ENCODE measurements at places on chromosomes 11 and 22.

DNA sequence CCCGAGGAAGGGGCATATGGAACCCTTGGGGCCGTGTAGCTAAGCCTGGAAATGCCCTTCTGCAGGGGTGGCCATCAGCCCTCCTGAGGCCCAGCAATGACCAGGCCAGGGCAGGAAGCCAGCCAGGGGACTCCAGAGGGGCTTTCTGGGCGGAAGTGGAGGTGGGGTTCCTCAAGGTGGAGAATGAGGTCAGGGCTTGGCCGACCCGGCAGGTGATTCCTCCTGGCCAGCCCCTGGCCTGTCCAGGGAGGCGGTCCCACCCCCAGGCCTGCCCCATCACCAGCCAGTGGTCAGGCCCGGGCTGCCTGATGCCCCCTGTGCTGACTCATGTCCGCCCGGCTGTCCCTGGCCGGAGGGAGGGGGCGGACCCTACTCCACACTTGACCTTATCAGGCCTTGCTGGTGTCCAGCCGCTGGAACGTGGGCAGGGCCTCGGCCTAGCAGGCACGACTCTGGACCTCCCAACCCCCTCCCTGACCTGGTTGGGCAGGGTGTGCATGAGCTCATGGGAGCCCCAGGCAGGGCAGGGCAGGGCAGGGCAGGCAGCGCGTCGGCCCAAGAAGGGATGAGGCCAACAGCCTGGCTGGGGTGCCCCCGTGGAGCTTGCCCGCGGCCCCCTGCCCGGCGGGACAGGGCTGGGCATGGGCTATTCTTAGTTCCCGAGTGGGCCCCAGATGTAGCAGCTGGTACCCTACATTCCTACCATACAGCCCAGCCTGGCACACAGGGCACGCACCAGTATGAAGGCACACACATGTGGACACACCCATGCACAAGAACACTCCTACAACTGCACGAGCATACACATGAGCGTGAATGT lies 35.9 kb downstream of the RPL3 start:
- no peak for DNase-seq

DNA sequence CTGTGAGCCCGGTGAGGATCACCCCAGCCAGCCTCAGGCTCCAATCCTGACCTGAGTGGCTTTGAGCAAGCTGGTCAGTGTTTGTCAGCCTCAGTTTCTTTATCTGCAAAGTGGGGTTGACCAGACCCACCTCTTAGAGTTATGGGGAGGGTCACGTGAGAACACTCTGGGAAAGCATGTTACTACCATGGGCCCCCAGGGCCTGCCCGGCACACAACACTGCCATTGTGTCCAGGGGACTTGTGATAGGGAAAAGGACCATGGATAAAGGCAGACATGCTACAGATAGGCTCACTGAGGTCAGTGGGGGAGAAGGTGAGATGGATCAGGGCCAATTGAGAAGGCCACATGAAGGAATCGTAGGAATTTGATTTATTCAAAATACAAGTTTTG lies 32.1 kb upstream of the SUSD2 start:
- no peak for DNase-seq

GRCh38 chr22:18104566-18104965 lies 6.0 kb upstream of the TUBA8 start:
- no peak for DNase-seq

- DNase-seq, result peak; percentile 56
Observed at GRCh38 chr22:38214302-38215056, 12.7 kb downstream of the MAFF start.

GRCh38 chr22:32246166-32246565 lies 9.0 kb downstream of the SLC5A4 start:
- no peak for DNase-seq

GRCh38 chr11:55920537-55920936 lies 6.2 kb upstream of the OR5W2 start:
- DNase-seq, result no peak

DNA sequence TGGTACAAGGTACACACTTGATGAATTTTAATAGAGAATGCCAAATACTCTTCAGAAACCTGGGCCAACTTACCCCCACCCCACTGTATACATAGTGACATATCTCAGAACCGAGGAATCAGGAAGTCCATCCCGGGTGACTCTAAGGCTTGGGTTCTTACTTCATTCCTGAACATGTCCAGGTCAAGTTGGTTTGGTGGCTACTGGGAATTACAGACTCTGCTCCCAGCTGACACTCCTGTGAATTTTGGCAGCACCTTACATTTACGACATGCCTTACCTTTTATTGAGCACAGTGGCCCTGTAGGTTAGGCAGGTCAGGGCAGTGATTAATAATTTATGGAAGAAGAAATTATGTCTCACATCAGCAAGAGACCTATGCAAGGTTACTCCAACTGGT lies 70.1 kb upstream of the LDLRAD3 start:
- no peak for DNase-seq

- no peak for DNase-seq
Observed at GRCh38 chr11:57474017-57474802, 13.9 kb downstream of the RTN4RL2 start.

- no peak for DNase-seq
Observed at GRCh38 chr22:30241576-30242371, 4.8 kb downstream of the LIF start.

- peak; percentile 32 for DNase-seq
Observed at GRCh38 chr22:17867160-17867785, 93.0 kb upstream of the BID start.

DNA sequence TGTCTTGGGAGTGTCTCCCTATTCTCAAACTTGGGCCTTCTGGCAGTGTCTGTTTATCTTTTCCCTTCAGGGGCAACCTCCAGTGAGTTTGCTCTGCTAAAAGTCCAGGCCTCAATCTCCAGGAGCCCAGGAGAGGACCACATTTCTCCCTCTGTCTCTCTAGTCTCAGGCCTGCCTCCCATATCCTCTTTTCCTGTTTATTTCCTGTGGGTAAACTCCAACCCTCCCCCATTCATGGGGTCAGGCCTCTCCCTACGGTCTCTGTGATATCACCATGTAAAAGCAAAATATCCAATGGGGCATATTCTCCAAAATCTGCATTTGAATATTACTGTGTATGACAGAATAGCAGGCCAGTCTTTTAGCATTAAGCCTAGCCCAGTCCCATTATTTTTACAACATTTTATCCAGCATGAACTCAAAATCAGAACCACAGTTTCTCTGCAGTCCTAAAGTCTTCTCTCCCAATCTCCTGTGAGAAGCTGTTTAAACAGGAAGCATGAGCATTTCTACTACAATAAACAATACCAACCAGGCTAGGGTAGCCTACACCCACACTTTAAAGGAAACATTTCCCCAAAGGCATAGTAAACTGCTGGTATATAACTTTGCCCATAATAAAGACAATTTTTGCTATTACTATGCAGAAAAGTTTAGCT lies 18.0 kb upstream of the TMEM135 start:
- DNase-seq, result no peak

DNA sequence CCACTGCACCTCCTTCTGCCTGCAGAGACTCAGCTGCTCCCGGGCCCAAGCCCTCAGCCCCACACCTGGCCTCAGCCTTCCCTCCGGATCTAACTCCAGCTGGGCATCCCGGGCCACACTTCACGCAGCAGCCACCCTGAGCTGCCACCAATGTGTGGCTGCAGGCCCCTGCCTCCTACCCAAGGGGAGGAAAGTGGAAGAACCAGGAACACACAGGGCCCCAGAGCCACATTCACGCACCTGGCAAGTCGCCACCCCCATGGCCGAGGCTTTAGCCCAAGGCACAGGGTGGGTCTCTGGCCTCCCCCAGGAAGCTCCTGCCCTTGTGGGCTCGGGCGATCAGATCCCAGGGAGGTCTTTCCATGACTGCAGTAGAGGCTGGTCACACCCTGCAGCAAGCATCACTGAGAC lies 345.6 kb downstream of the CTTN start:
- no peak for DNase-seq

- DNase-seq, result no peak
Observed at GRCh38 chr22:49116486-49117120, 711.1 kb downstream of the BRD1 start.

DNA sequence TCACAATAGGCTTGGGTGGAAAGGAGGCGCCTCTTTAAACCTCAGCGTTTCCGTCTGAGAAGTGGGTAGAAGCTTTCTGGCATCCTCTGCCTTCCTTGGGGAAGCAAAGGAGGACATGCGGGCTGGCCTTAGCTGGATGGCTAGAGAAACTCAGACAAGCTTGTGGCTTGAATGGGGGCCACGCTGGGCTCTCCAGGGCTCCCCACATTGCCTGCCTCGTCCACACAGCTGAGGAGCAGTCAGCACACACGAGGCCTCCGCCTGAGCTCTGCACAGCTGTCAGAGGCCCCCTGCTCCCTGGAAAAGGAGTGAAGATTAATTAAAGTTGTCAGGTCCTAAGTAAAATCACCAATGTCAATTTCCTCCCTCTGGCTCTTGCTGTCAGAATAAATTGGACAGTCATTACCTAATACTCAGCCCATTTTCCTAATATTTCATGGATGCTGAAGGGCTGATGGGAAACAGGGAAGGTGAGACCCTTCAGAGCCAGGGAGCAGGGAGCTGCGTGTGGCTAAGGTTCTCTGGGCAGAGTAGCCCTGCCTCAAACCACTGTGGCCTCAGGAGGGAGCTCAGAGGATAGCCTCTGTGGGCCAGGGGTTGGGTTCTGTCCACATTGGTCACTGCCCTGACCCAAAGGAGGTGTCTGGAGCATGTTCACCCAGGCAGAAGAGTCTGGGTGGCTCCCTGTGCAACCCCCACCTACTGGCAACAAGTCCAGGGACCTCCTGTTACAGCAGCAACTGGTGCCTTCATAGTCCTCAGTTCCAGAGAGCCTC lies 118.3 kb upstream of the CD82 start:
- DNase-seq, result no peak

- no peak for DNase-seq
Observed at GRCh38 chr11:83706566-83706965, 420.4 kb upstream of the CCDC90B start.

- no peak for DNase-seq
Observed at GRCh38 chr11:75073459-75074190, 23.1 kb downstream of the OR2AT4 start.

DNA sequence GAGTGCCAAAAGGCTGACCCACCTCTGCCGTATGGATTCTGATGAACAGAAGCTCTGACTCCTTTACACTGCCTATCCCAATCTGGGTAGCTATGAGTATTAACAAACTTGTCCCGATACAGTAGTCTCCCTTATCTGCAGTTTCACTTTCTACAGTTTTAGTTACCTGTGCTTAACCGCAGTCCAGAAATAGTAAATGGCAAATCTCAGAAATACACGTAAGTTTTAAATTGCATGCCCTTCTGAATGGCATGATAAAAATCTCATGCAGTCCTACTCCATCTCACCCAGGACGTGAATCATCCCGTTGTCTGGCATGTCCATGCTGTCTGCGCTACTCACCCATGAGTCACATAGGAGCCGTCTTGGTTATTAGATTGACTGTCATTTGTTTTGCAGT lies 68.8 kb downstream of the SNX19 start:
- no peak for DNase-seq

DNA sequence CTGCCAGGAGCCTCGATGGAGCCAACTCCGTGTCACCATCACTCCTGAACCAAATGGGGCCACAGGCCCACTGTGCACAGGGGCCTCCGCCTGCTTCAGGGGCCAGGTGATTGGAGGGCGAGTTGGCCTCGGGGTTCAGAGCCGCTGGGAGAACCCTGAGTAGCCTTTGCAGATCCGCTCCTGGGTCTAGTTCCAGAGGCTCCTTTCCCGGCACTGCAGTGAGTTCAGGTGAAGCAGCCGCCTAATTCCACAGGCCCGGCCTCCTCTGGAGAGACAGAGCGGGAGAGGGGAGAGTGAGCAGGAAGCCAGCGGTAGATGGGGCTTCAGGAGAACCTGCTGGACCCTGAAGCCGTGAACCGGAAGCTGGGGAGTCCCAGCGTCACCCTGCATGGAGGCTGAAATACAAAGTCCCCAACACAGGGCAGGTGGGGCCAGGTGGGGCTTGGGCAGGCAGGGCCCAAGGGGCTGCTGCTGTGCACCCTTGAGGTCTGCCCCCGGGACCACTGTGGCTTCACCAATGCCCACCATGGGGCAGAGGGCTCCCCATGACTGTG lies 22.5 kb downstream of the DRD4 start:
- no peak for DNase-seq

DNA sequence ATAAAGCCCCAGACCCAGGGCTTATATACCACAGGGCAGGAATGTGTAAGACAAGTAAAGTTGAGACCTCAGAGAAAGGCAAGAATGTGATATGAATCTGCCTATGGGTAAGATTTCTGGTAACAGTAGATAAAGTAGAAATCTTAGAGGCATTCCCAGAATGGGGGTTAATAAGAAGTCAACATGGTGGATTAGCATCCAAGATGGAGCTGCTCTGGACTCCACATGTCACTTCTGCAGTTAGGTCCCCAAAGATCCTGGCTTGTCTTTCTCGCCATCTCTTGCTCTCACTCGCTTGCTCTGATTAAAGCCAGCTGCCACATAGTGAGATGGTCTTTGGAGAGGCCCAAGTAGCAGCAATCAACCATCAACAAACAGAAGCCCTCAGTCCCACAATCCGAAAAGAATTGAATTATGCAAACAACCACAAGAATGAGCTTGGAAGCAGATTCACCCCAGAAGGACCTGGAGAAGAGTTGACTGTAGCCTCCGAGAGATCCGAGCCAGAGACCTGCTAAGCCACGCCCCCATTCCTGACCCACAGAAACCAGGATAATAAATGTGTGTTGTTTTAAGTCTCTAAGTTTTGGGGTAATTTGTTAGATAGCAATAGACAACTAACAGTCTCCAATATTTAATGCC lies 5.4 kb upstream of the C11orf86 start:
- no peak for DNase-seq

DNA sequence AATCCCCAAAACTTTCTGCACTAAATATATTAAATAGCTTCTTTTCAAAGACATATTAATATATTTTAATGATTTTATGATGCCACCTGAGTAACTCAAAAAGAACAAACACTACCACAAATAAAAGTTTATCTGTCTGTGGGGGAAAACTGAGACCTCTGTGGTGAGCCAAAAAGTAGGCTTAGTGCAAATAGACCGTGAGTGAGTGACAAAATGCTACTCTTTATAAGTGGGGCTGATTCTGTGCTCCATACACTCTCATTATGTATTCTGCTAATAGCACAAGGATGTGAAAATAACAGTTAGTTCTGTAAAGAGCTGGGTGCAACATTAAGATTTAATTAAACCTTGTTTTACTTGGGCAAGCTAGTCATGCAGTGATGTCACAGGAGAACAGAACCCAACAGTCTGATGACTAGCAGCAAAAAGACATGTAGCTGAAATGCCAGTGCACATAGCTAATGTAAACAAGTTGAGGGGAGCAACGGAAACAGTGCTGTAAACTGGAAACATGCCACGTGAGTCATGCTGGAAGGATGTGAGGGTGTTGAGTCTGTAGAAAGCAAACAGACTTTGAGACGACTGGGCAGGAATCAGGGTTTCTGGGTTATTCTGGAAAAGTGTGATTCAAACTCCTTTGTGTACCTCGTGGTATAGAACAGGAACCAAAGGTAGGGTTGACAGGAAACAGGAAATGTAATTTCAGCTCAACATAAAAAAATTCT lies 1130.4 kb downstream of the LRRC4C start:
- DNase-seq, result no peak

GRCh38 chr11:19703211-19703610 lies 9.4 kb upstream of the NAV2 start:
- DNase-seq, result no peak

- no peak for DNase-seq
Observed at GRCh38 chr11:11000579-11001283, 142.9 kb upstream of the ZBED5 start.

All from hematopoietic multipotent progenitor cell treated with erythropoietin and hydrocortisone succinate and interleukin-3 and kit ligand, for 17 days (in vitro differentiated cells).